ENCODE measurements at places on chromosomes 13 and 19. TPM values are rescaled to one million over a fixed set of nuclear protein-coding genes. Genes with fewer than 3 reads are reported as not detected.

The PPAN gene
- 28.6 TPM for polyA plus RNA-seq

The VSTM1 gene
- polyA plus RNA-seq = not detected

The LIM2 gene
- polyA plus RNA-seq = 0.24 TPM

The ZNF723 gene
- polyA plus RNA-seq = not detected

The RYR1 gene
- 5.0 TPM for polyA plus RNA-seq

The FFAR3 gene
- polyA plus RNA-seq = 0.10 TPM

The EFNA2 gene
- polyA plus RNA-seq = 2.5 TPM

The CGB1 gene
- polyA plus RNA-seq = not detected

The MAP4K1 gene
- 3.5 TPM for polyA plus RNA-seq

The SELENOV gene
- 4.1 TPM for polyA plus RNA-seq

The ZNF358 gene
- polyA plus RNA-seq = 44.1 TPM

The CYP2A7 gene
- polyA plus RNA-seq = not detected

The CGB5 gene
- 0.13 TPM for polyA plus RNA-seq

The OR4F17 gene
- not detected for polyA plus RNA-seq

The SHISA7 gene
- polyA plus RNA-seq = 0.14 TPM

The CYP4F8 gene
- not detected for polyA plus RNA-seq

The ACTMAP gene
- polyA plus RNA-seq = 13.6 TPM

The NOVA2 gene
- polyA plus RNA-seq = 5.3 TPM

The TMEM145 gene
- polyA plus RNA-seq = 1.2 TPM

The CYP2B6 gene
- 1.7 TPM for polyA plus RNA-seq

The RFPL4AL1 gene
- polyA plus RNA-seq = not detected

The LYPD3 gene
- polyA plus RNA-seq = 5.5 TPM

The CD209 gene
- polyA plus RNA-seq = 1.0 TPM

The XRCC1 gene
- 56.7 TPM for polyA plus RNA-seq

The ATP1A3 gene
- 0.13 TPM for polyA plus RNA-seq

The SIAH3 gene
- 0.86 TPM for polyA plus RNA-seq

The LHB gene
- polyA plus RNA-seq = 0.26 TPM

The TNFSF13B gene
- 1.4 TPM for polyA plus RNA-seq

Measured in right renal pelvis (tissue), 4 donors.